ENCODE measurements at places on chromosomes 7 and 10. TPM values are rescaled to one million over a fixed set of nuclear protein-coding genes. Genes with fewer than 3 reads are reported as not detected.

The ANKMY2 gene
- total RNA-seq: 78.0 TPM

The CDC14C gene
- 0.31 TPM for total RNA-seq

The LRIT1 gene
- total RNA-seq: not detected

The FZD1 gene
- total RNA-seq: 10.0 TPM

GRCh38 chr7:27992755-27993493 lies 187.7 kb downstream of the JAZF1 start:
- no peak for DNase-seq

DNA sequence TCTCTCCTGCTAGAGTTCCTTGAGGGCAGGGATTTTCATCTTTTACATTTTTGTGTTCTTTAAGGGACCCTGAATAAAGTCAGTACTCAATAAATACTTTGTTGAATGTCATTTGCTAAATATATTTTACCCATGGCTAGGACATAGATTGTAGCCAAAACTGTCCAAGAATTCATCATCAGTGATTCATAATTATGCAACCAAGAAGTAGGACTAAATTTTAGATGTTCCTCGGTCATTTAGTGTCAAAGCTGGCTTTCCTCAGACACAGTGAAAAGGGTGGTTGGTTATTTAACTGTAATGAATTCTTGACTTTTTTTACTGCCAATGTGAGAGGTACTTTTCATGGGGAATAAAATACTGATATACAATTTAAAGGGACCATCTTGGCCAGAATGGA lies 3.3 kb downstream of the NUDT13 start:
- DNase-seq: no peak

GRCh38 chr7:88500131-88500530 lies 193.4 kb upstream of the STEAP4 start:
- DNase-seq: no peak

DNA sequence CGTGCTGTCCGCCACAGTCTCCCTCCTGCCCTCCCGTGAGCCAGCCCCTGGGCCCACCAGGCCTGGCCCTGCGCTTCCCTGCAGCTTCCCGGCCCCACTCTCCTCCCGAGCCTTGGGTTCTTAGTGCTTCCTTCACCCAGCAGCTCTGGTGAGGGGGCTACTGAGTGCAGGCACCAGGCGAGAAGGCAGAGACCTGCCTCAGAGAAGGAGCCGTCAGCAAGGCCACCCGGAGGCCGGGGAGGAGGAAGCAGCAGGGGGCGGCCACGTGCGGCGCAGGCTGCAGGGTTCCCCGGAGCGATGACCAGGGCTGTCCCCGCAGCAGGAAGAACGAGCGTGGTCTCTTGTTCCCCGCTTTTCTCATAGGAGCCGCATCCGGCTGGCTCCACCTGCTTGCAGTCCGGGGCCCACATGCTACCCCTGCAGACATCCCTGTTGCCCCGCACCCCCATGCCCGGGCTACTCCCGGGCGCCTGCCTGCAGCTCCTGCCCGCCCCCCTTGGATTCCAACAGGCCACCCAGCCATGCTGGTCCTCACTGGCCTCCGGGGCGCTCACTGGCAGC lies 20.5 kb downstream of the YKT6 start:
- DNase-seq: no peak

- no peak for DNase-seq
Measured at GRCh38 chr10:89371987-89372386, 5.9 kb upstream of the IFIT1B start.

- DNase-seq: no peak
Measured at GRCh38 chr7:77438131-77438530, 22.0 kb upstream of the GSAP start.

DNA sequence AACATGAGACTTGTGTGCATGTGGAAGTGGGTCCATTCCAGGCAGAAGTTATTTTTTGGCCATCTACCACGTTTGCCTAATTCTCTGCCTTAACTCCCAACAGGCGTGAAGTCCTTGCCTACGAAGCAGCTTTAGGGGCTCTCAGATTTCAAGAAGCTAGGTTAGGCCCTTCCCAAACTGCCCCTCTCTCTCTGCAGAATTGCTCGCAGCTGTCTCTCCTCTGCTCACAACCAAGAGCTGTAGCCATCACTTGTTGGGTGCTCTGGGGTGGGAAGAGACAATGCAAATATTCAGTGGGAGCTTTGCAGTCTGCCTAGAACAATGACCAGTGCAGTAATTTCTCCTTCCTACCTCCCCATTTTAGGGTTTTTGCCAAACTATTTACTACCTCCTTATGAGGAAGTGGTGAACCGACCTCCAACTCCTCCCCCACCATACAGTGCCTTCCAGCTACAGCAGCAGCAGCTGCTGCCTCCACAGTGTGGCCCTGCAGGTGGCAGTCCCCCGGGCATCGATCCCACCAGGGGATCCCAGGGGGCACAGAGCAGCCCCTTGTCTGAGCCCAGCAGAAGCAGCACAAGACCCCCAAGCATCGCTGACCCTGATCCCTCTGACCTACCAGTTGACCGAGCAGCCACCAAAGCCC lies 24.9 kb downstream of the CYP17A1 start:
- DNase-seq: no peak

DNA sequence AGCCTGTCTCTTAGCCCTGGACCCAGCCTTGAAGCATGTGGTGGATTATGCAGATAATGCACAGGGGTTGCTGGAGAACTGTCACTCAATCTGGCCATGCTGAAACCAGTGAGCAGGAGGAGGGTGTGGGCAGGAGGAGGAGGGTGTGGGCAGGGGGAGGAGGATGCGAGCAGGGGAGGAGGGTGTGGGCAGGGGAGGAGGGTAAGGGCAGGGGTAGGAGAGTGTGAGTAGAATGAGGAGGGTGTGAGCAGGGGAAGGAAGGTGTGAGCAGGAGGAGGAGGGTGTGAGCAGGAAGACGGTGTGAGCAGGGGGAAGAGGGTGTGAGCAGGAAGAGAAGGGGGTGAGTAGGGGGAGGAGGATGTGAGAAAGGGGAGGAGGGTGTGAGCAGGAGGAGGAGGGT lies 18.8 kb downstream of the CAMK2B start:
- no peak for DNase-seq

DNA sequence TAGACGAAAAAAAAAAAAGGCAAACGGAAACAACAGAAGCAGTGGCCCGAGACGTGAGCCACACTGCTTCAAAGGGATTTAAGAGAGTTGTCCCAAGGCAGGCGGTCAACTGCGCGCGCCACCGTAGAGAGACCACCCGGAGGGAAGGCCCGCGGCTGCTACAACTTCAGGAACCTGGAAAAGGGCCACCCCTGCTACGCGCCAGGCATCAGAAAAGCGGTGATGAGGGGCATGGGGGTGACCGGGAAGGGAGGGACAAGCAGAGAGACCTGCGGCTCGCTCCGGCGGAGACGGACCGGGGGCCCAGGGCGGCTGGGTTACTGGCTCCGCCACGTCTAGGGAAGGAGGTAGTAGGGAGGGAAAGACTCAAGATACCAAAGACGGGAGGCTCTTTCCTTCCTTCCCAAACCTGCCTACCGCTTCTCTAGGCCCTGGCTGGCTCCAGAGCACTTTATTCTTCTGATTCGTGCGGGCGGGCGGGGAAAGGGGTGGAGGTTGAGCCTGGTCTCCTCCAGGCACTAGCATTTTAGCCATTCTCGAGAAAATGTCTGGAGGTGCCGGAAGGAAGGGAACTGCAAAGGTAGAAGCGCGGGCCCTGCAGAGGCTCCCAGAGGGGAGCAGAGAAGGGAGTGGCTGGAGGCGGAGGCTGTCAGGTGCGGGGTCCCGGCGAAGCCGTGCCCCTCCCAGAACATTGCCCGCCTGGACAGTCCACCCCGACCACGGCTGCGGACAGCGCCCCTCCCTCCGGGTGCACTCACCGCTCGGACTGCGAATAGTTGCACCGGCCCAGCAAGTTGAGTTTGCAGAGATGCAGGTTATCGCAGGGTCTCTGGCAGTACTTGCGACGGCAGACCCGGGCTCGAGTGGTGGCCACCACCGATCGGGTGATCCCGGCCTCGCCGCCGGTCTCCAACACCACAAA lies 993 bp downstream of the ZC3HAV1 start:
- DNase-seq: no peak

DNA sequence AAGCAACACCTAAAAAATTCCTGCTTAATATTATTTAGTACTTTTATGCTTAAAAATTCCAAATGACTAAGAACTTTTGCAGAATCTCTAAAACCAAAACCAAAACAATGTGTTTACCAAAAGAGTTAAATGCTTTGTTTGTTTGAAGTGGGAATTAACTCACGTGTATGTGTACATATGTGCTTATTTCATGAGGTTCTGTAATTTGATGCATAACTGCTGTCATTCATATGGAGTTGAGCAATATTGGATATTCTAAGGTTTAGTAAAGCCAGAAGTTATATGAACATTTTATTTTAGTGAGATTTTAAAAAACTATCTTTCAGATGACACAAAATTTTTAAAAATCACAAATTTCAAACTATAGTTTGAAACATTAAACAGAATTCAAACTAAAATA lies 157.1 kb downstream of the PIP4K2A start:
- no peak for DNase-seq

Measured in occipital lobe (tissue), 3 donors.